ENCODE measurements at places on chromosomes 1 and 21.

- DNase-seq = no peak
Observed at GRCh38 chr1:3971981-3972380, 71.9 kb upstream of the C1orf174 start.

GRCh38 chr1:221170171-221170570 lies 290.9 kb downstream of the HLX start:
- DNase-seq = no peak

DNA sequence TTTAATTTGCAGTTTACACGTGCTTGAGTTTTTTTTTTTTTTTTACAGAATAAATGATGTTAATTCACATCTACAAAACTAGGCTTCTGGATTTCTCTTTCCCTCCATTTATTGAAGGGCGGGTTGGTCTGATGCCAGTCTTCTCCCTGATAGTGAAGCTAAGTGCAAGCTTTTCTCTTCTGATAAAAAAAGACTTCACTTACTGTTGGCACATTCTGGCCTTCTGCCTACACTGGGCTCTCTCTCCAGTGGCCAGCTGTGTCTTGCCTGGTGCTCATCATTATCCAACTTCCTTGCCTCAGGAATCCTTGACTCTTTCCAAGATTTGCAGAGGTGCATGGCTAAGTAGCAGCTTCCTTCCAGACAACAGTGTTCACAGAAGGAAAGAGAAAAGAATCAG lies 7.6 kb upstream of the RAP1A start:
- no peak for DNase-seq

DNA sequence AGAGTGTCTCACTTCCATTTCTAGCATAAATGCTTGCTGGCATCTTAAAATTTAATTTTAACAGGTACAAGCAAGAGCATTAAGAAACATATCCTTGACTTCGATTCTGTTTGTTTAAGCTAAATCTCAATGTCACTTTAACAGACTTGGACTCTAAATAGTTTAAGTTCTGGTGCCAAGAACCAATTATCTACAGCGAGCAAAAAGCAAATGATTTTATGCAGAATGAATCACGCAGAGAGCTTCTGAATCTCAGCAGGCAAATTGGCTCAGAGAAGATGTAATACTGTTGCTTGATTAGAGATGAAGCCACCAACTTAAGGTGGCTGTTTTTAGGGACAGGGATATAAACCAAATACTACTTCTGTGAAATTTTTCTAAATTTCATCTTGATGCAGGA lies 117.0 kb upstream of the PLD5 start:
- DNase-seq = no peak

Measured in cortex of kidney (tissue), 1 donor.